ENCODE measurements at places on chromosomes 1 and 21. TPM values are rescaled to one million over a fixed set of nuclear protein-coding genes. Genes with fewer than 3 reads are reported as not detected.

PPIAL4G gene
- total RNA-seq, result 0.09 TPM

RXFP4 gene
- total RNA-seq, result not detected

FLG2 gene
- not detected for total RNA-seq

GLIS1 gene
- total RNA-seq, result 0.17 TPM

FAM72B gene
- total RNA-seq, result 1.3 TPM

TCEANC2 gene
- 6.0 TPM for total RNA-seq

S100A12 gene
- total RNA-seq, result 0.75 TPM

C1orf167 gene
- 0.29 TPM for total RNA-seq

HLX gene
- total RNA-seq, result 9.8 TPM

COP1 gene
- 40.9 TPM for total RNA-seq

OXCT2 gene
- 0.95 TPM for total RNA-seq

LCE1A gene
- total RNA-seq, result not detected

TP73 gene
- total RNA-seq, result 0.17 TPM

COL16A1 gene
- 52.5 TPM for total RNA-seq

FCRL6 gene
- 0.81 TPM for total RNA-seq

AIM2 gene
- 0.86 TPM for total RNA-seq

Data from mucosa of gallbladder (tissue), 1 donor.